ELF-1 (cell line): ENCODE measurements at places on chromosomes 5 and 9.

- no peak for DNase-seq
Observed at GRCh38 chr5:66553916-66554575, 42.1 kb upstream of the MAST4 start.

GRCh38 chr9:124768750-124769548 is 2.2 kb downstream of the NR6A1 start:
- DNase-seq: no peak

DNA sequence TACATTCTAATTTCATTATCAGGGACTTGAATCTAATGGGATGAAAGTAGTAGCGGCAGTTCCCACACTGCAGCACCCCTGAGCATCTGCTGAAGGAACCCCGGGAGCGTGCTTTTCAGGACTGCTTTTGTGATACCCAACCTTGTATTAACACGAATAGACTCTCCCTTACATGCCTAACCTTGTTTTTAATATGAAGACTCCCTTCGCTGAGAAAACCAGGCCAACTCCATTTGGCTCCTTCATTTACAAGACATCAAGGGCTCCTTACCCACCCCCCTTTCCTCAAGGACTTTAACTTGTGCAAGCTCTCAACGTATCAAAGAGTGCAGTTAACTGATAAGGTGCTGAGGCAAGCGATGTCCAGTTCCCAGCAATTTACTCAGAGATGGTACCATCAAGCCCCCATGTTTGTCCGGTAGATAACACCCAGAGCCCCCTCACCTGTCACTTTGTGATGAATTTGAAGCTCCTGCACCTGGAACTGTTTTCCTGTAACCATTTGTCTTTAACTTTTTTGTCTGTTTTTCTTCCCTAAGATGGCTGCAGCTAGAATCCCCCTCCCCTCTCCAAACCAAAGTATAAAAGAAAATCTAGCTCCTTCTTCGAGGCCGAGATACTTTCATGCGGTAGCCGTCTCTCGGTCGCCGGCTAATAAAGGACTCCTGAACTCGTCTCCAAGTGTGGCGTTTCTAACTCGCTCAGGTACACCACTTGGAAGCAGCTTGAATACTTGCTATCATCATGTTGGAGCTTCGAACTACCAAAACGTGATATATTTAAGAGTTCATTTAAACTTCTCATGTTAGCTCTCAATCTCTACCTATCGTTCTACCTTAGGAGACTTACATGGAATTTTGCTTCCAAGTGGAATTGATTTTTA is 10.7 kb downstream of the HNRNPH1 start:
- DNase-seq: peak; percentile 49

- DNase-seq: peak; percentile 40
Observed at GRCh38 chr9:8760000-8760767, 960.6 kb upstream of the DMAC1 start.

DNA sequence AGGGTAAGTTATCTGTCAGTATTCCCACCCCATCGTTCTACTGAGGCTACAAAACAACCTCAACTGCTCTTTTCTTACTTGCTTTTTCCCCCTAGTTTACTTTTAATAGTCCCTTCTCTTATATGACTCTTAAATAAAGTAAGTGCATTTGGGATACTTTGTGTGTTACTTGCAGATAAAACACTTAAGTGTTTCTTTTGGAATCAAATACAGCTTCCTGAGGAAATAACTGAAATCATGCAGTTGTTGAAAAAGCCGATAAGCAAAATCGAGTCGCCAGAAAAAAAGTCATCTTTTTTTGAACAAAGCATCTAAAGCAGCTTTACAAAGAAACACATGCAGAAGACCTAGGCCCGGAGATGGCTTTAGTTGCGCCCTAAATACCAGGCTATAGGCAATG is 53.5 kb upstream of the EPB41L4A start:
- DNase-seq: no peak

- no peak for DNase-seq
Observed at GRCh38 chr5:39115644-39116343, 41.6 kb upstream of the RICTOR start.

GRCh38 chr9:133225171-133226011 is 16.3 kb upstream of the OBP2B start:
- no peak for DNase-seq

GRCh38 chr9:128122809-128123175 is 4.7 kb downstream of the PTGES2 start:
- DNase-seq: no peak

DNA sequence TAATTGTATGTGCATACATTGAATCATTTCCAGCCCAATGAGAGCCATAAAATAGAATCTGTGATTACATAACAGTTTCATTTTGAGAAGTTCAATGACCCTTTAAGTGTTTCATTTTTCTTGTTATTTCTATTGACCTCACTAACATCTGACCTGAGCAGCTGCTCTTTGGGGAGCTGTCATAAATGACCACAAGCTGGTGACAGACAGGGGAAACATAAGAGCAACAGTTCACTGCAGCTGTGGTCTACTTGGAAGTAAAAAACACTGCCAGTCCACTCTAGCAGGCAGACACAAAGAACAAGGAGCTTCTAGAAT is 265.4 kb downstream of the DTWD2 start:
- DNase-seq: no peak

- no peak for DNase-seq
Observed at GRCh38 chr5:92637960-92638359, 943.1 kb downstream of the NR2F1-AS1 start.

DNA sequence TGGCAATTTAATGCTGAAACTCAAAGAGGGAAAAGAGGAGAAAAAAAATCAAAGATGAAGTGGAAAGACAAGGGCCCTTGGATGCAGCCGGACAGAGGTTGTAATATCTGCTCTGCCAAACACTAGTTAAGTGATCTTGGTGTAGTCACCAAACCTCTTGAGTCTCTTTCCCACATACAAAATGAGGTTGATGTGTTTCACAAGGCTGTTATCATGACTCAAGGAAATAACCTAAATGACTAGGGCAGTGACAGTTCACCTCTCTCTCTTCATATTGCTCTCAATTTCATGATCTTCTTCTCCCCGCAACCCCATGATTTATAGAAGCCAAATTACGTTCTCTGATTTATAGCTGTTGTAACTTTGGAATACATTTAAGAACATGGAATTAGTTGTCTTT is 44.9 kb downstream of the PIK3R1 start:
- no peak for DNase-seq

DNA sequence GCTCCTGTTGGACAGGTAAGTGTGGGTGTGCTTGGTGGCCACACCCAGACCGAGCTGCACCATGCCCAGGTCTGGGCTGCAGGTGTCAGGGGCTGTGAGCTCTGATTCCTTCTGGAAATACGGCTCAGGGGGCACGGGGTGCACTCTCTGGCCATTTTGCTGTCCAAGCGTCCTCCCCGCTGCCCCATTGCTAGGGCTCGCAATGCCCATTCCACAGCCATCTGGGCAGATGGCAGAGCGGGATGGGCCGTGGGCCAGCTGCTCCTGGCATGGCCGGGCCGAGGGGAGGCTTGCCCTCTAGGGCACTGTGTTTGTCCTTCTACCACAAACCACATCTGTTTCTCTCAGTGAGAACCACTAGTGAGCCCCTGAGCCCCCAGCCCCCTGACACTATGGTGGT is 67.9 kb upstream of the RXRA start:
- no peak for DNase-seq

GRCh38 chr9:133737774-133738639 is at the start of gene SARDH:
SARDH (minus strand) TSS chr9:133738352; CDS start chr9:133734173, 4,179 bp downstream.
- peak; percentile 81 for DNase-seq

GRCh38 chr5:2639425-2639824 is 112.1 kb downstream of the IRX2 start:
- DNase-seq: no peak

- DNase-seq: no peak
Observed at GRCh38 chr9:95157481-95158151, 159.9 kb downstream of the FANCC start.

GRCh38 chr5:151139015-151139414 is 18.6 kb downstream of the ANXA6 start:
- no peak for DNase-seq

- DNase-seq: peak; percentile 87
Observed at GRCh38 chr9:35035851-35036701, 36.3 kb downstream of the VCP start.

GRCh38 chr9:111431684-111432083 is 52.5 kb downstream of the ECPAS start:
- DNase-seq: no peak

GRCh38 chr5:6792911-6793471 is 79.8 kb downstream of the TENT4A start:
- DNase-seq: no peak

- DNase-seq: no peak
Observed at GRCh38 chr9:3868012-3868411, 342.2 kb upstream of the RFX3 start.

- DNase-seq: no peak
Observed at GRCh38 chr9:71608021-71608420, 160.3 kb downstream of the CEMIP2 start.

DNA sequence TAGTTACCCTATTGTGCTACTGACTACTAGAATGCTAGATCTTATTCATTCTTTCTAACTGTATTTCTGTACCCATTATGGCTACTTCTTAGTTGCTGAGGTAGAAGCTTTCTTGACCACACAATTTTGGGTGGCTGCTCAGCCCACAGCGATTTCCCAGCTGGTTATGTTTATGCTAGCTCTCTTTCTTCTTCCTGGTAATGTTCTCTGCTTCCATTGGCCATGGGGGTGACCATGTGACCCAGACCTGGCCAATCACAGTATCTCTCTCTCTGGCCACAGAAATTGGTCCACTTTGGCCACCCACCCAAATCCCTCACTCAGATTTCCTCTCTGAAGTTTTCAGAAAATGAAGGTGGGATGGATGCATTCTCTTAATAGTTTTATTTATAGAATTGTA is 427.9 kb upstream of the CLINT1 start:
- no peak for DNase-seq

DNA sequence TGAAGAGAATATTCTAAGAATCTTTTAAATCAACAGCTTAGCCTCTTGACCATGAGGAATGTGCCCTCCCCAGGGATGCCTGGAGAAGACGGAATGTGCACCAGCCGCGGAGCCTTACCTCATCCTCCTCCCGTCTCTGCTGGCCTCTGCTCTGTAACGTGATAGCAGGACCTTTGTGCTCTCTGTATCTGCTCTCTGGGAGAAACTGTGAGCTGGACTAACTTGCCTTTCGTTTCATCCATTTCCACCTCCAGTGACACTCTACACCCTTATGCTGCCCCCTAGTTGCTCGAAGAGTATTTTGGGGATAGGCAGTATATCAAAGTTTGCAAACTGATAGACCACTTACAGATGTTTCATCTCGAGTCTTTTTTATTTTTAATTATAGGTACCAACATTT is 141.4 kb downstream of the NPR3 start:
- peak; percentile 78 for DNase-seq

GRCh38 chr5:133415906-133416305 is 196.4 kb downstream of the FSTL4 start:
- no peak for DNase-seq

GRCh38 chr5:31726952-31727351 is 88.0 kb downstream of the PDZD2 start:
- DNase-seq: no peak

GRCh38 chr9:33233626-33234342 is 6.2 kb upstream of the SPINK4 start:
- no peak for DNase-seq

DNA sequence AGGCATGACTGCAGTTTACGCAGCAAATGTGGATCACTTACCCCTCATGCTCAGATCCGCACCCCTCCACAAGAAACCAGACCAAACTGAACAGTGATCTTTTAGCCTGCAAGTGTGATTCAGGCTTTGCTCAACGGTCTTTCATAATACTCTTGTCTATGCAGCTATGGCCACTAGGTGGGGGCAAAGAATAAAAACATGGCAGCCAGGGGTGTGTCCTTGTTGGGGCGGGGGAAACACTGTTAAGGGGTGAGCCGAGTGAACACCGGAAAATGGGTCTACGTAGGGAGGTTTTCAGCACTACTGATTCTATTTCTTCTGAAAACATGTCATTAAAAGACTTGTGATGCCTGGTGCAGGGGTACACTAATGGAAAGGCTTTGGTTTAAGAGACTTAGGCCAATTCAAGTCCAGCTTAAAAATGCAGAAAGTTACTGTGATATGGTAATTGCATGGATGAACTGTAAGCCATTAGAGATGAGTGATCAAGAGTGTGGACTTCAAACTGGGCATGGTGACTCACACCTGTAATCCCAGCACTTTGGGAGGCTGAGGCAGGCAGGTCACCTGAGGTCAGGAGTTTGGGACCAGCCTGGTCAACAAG is 49.9 kb upstream of the GPR151 start:
- peak; percentile 62 for DNase-seq

GRCh38 chr5:128546658-128547281 is 8.7 kb upstream of the FBN2 start:
- peak; percentile 71 for DNase-seq

- DNase-seq: no peak
Observed at GRCh38 chr5:9765419-9766140, 135.4 kb upstream of the TAS2R1 start.

DNA sequence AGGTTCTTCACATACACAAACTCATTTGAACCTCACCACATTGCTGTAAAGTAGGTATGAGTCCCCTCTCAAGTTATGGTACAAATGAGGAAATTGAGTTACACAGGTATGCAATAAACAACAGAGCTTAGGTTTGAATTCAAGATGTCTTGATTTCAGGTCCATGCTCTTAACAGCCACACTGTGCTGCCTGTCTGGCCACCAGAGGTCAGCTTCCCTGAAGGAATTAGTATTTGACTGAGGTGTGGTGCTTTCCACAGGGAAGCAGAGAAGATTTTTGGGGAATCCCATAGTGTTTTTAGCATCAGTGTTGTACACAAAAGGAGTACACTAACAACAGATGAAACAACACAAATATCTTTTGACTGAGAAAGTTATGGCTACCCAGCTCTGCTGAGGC is 94.4 kb upstream of the ITGA1 start:
- DNase-seq: no peak

GRCh38 chr5:95075111-95075510 is 209.8 kb downstream of the MCTP1 start:
- no peak for DNase-seq

- no peak for DNase-seq
Observed at GRCh38 chr5:40381676-40382363, 297.9 kb upstream of the PTGER4 start.

GRCh38 chr9:75687359-75687953 is 203.0 kb upstream of the PCSK5 start:
- DNase-seq: no peak

DNA sequence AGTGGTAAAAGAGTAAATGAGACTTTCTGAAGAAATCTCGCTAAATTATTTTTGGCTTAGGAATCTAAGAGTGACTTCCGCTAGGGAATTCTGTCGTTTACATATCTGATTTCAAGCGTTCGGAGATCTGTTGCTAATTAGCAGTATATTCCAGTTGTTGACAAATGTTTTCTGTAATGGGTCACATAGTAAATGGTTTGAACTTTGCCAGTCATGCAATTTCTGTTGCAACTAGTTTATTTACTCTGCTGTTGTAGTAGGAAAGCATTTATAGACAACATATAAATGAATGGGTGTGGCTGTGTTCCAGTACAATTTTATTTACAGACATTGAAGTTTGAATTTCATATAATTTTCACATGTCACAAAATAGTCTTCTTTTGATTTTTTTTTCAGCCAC is 57.4 kb upstream of the JAK2 start:
- DNase-seq: no peak

DNA sequence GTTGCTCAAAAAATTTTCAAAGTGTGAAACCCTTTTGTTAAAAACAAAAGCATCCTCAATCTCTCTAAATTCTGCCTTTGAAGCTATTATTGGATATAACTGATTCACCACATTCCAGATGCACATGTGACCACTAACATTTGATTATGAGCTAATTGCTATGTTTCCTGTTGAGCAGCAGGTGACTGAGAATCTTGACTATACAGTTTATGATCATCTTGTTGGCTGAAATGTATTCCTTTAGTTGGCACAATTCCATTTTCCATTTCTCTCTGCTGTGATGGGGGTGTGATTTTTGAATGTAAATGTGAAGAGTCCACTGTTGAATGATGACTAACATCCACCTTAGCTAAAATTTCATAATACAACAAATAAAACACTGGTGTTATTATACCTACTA is 10.7 kb downstream of the LYSMD3 start:
- no peak for DNase-seq
